MG63 (cell line): ENCODE measurements at places on chromosomes 4 and X. TPM values are rescaled to one million over a fixed set of nuclear protein-coding genes. Genes with fewer than 3 reads are reported as not detected.

The PNMA5 gene
- total RNA-seq = not detected in 2 replicates

The TMEM255A gene
- not detected in 2 replicates for total RNA-seq

The FGA gene
- total RNA-seq = not detected in 2 replicates

The TMEM144 gene
- total RNA-seq = 1.7 and 3.9 TPM in 2 replicates

The USP17L25 gene
- not detected in 2 replicates for total RNA-seq

The SSX2 gene
- not detected in 2 replicates for total RNA-seq

The MAGEC1 gene
- total RNA-seq = not detected in 2 replicates

The WDR19 gene
- total RNA-seq = 4.4 and 15.9 TPM in 2 replicates

The GAB3 gene
- 1.2 and 10.7 TPM in 2 replicates for total RNA-seq

The FRMD7 gene
- total RNA-seq = not detected in 2 replicates

The TCEAL2 gene
- total RNA-seq = not detected in 2 replicates

The ARAP2 gene
- total RNA-seq = 1.3 and 1.9 TPM in 2 replicates

The RASL11B gene
- 1.2 TPM in 1 of 2 replicates, not detected in the other for total RNA-seq

The PRDM8 gene
- total RNA-seq = 0.49 and 3.6 TPM in 2 replicates

The ERCC6L gene
- 4.3 and 6.2 TPM in 2 replicates for total RNA-seq

The CLNK gene
- not detected in 2 replicates for total RNA-seq

The CENPI gene
- total RNA-seq = 21.9 and 24.4 TPM in 2 replicates

The RASSF6 gene
- not detected in 2 replicates for total RNA-seq

The SLC26A1 gene
- not detected in 2 replicates for total RNA-seq

The NPFFR2 gene
- total RNA-seq = not detected in 2 replicates

The AMBN gene
- not detected in 2 replicates for total RNA-seq

The IGSF1 gene
- total RNA-seq = not detected in 2 replicates

The TMPRSS11D gene
- total RNA-seq = not detected in 2 replicates

The RBM3 gene
- total RNA-seq = 291 and 416 TPM in 2 replicates

The MTTP gene
- not detected in 2 replicates for total RNA-seq

The SH3RF1 gene
- 1.3 and 4.2 TPM in 2 replicates for total RNA-seq

The RGS12 gene
- 9.8 and 21.4 TPM in 2 replicates for total RNA-seq

The FATE1 gene
- not detected in 2 replicates for total RNA-seq

The SORCS2 gene
- 0.25 and 1.5 TPM in 2 replicates for total RNA-seq

The SPANXB1 gene
- total RNA-seq = not detected in 2 replicates

The TMPRSS11A gene
- total RNA-seq = not detected in 2 replicates

The GABRE gene
- 27.9 and 32.4 TPM in 2 replicates for total RNA-seq

The USP11 gene
- 16.0 and 16.2 TPM in 2 replicates for total RNA-seq

The KIF4A gene
- total RNA-seq = 26.6 and 30.0 TPM in 2 replicates

The MAGED4 gene
- total RNA-seq = 0.36 and 16.8 TPM in 2 replicates

The SUV39H1 gene
- total RNA-seq = 4.1 and 13.3 TPM in 2 replicates

The TECRL gene
- total RNA-seq = not detected in 2 replicates

The GPR82 gene
- not detected in 2 replicates for total RNA-seq

The HSFX1 gene
- total RNA-seq = not detected in 2 replicates

The SPIN2A gene
- not detected in 2 replicates for total RNA-seq

The FGB gene
- total RNA-seq = not detected in 2 replicates

The SPANXN4 gene
- total RNA-seq = not detected in 2 replicates

The ARHGEF9 gene
- 9.8 and 13.4 TPM in 2 replicates for total RNA-seq

The DGKK gene
- not detected in 2 replicates for total RNA-seq

The PCDH19 gene
- total RNA-seq = not detected in 2 replicates

The SERTM2 gene
- not detected in 2 replicates for total RNA-seq

The SLC34A2 gene
- not detected in 2 replicates for total RNA-seq

The LNX1 gene
- total RNA-seq = 7.4 and 16.5 TPM in 2 replicates

The CYLC1 gene
- not detected in 2 replicates for total RNA-seq

The HMGN5 gene
- total RNA-seq = 1.7 TPM in 1 of 2 replicates, not detected in the other

The NMU gene
- total RNA-seq = not detected in 2 replicates
